CD4-positive, alpha-beta T cell treated with Interleukin-1 beta for 1 hour (primary cell): ENCODE measurements at places on chromosomes 1 and 21.

GRCh38 chr1:163056831-163057230, 12.3 kb upstream of the RGS4 start:
- no peak for DNase-seq

GRCh38 chr1:176188604-176189003, 18.5 kb downstream of the COP1 start:
- DNase-seq, result no peak

DNA sequence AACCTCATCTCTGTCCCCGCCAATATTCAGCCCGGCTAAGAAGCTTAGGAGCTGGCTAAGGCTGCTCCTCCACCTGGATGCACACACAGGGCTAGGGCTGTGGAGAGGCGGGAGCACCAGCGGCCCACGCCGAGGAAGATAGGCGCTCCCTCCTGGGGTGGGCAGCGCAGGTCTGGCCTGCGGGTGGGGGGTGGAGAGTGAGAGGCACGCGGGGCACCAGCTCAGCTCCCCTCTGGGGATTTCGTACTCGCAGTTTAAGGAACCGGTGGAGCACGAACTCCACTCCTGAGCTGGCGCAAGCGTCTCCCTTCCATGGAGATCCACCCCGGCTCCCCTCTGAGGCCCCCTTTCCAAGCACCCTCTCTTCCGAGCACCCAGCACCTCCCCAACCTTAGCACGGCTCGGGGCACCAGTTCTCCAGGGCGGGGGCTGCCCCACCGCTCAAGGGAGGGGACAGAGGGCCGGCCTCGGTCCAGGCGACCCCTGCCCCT, 433 bp upstream of the KAZN start:
- DNase-seq, result no peak

- DNase-seq, result no peak
Measured at GRCh38 chr1:24765308-24765988, 20.2 kb downstream of the CLIC4 start.

DNA sequence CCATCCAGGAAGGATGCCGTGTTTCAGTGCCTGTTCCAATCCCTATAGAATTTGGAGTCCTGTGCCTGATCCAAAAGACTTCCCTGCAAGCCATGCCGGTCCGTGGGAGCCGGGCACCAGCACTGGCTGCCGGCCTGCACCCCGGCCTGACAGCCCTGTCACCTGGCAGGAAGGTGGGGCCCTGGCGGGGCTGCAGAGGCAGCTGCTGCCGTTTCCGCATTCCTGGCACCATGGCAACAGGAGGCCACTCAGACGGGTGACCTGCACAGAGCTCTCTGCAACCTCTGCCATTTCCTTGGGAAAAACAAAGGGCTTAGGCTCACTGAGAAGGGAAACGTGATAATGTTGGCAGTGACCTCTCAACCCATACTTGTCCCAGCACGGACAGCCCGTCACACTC, 63.2 kb upstream of the TMEM51 start:
- no peak for DNase-seq

- no peak for DNase-seq
Measured at GRCh38 chr1:219773775-219774174, 154.6 kb downstream of the SLC30A10 start.

- peak; percentile 64 for DNase-seq
Measured at GRCh38 chr1:12088607-12089006, 25.5 kb downstream of the TNFRSF8 start.

DNA sequence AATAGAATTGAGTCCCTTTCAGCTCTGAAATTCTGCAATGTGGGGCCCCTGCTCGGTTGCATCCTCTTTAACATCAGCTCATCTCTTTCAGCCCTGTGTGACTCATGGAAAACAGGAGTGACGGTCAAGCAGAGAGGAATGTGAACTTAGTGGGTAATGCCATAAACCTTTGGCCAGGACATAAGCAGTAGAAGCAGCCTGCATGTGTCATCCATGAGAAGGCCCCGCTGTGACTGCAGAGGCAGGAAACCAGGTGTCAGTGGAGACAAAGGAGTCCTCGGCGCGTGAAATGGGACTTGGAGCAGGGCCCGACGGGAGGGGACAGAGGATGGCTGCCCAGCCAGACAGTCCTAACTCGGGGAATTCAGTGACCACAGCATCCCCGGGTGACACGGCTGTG, 21.1 kb upstream of the EPHB2 start:
- no peak for DNase-seq

GRCh38 chr1:53568540-53568939, 109.3 kb downstream of the DMRTB1 start:
- DNase-seq, result no peak
